ENCODE measurements at places on chromosomes 11 and 22. TPM values are rescaled to one million over a fixed set of nuclear protein-coding genes. Genes with fewer than 3 reads are reported as not detected.
A peak's percentile ranks its signal among the peaks of the same experiment; 100 is the strongest.

GRCh38 chr22:29080106-29080975 lies 7.5 kb downstream of the KREMEN1 start:
- DNase-seq, result no peak
- H3K36me3 ChIP-seq, result no peaks in the 10 kb centered on the region
- no peaks in the 10 kb centered on the region for H3K27me3 ChIP-seq
- H3K4me1 ChIP-seq, result peaks cover 30% of the 10 kb centered on the region
- no peak overlapping the region for H3K27ac ChIP-seq
- H3K4me3 ChIP-seq, result no peak overlapping the region

DNA sequence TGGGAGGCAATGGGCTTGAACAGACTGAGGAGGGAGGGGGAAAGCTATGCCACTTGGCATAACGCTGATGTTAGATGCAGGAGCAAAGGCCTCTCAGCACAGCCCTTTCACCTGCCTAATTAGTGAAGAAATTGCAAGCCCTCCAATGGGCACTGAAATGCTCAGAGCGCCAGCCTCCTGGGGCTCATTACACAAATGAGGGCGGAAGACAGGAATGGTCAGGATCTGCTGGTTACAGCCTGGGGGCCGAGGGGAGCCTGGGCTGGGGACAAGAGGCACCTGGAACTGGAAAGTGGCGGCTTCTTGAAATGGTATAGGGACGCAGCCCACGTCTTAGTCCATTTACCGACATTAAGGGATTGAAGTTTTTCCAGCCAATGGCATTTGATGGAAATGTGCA lies 50.2 kb upstream of the PLET1 start:
- no peaks in the 10 kb centered on the region for H3K36me3 ChIP-seq
- no peak overlapping the region for H3K27ac ChIP-seq
- no peak overlapping the region for H3K4me3 ChIP-seq

DNA sequence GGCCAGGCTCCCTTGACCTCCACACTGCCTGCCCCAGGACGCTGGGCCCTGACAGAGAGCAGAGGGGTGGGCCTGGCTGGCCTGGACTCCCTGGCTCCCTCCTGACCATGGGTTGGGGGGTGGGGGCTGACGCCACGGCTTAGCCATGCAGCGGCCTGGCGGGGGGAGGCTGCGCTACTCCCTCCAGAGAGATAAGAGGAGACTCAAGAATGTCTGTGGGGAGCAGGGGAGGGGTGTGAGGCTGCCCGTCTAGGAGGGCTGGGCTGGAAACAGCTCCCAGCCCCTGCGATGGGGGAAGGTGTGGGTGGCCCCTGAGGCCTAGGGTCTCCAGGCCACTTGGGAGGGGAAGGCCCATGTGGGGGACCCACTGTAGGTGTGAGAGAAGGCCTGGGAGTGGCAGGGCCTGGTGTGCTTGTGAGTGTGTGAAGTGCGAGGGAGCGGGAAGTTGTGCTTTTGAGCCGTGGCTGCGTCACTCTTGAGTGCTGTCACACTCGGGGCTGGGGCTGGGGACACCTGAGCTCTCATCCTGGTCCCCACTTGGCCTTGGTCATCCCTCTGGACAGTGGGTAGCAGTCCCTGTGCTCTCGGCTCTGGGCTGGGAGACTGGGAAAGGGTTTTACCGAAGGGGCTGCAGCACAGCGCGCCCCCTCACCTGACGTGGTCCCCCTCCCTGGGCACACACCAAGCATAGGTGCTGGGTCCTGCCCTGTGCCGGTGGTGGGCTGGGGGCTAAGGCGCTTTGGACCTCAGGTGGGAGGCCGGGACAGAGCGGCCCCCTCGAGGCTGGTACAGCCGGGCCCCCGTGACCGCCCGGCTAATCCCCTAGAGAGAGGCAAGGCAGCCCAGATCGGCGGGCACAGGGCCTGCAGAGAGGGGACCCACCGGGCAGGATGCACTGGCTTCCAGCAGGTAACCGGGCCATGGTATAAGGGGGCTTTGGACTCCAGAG lies 2.4 kb downstream of the MYRF start:
- H3K4me1 ChIP-seq, result no peaks in the 10 kb centered on the region
- no peak overlapping the region for H3K4me3 ChIP-seq
- no peak overlapping the region for H3K27ac ChIP-seq
- H3K27me3 ChIP-seq, result no peaks in the 10 kb centered on the region

DNA sequence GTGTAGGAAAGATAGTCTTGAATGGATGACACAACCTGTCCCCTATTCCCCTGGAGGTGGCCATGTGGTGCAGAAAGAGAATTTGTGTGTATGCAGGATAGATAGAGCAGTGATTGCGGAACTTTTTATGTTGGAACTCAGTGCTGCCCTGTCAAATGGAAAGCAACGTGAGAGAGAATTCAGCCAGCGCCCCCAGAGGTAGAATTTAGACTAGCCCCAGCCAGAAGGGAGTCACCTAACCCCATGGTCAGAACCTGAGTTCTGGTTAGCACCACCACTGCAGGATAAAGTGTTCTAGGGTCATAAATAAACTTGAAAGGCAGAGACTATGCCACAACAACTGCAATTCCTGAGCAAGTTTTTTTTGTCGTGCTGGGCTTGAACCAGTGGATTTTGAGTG lies 152.9 kb upstream of the GRIA4 start:
- no peaks in the 10 kb centered on the region for H3K4me1 ChIP-seq
- no peak overlapping the region for H3K27ac ChIP-seq
- H3K27me3 ChIP-seq, result no peaks in the 10 kb centered on the region

DNA sequence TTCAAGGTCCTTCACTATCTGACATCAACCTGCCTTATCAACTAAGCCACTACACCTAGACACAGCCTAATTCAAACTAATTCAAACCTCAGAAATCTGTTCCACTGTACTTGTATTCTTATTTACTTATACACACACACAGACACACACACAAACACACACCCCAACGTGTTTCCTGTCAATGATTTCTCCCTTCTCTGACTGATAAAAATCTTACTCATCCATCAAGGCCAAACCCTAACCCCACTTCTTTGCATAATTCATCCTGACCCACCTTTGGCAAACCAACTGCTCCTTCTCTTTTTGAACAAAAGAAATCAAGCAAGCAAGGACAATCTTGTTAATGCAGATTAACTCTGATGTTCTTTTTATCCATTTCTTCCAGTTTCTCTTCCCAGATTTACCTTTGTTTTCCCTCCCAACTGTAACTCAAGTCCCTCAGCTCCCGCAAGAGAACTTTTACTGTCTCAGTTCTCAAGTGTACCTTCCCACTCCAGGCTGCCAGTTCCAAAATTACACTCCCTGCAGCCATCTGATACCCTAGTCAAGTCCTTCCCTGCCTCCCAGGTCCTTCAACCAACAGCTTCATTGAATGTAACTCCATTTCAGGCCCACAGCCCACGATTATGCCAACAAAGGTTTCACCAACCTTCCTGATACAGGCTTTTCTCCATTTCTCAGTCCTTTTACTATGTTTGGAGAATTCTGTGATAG lies 78.3 kb downstream of the PAK1 start:
- H3K4me1 ChIP-seq, result no peaks in the 10 kb centered on the region
- H3K27ac ChIP-seq, result no peak overlapping the region
- peaks cover 10% of the 10 kb centered on the region for H3K36me3 ChIP-seq

Gene PSMA1
- 136 TPM for total RNA-seq

DNA sequence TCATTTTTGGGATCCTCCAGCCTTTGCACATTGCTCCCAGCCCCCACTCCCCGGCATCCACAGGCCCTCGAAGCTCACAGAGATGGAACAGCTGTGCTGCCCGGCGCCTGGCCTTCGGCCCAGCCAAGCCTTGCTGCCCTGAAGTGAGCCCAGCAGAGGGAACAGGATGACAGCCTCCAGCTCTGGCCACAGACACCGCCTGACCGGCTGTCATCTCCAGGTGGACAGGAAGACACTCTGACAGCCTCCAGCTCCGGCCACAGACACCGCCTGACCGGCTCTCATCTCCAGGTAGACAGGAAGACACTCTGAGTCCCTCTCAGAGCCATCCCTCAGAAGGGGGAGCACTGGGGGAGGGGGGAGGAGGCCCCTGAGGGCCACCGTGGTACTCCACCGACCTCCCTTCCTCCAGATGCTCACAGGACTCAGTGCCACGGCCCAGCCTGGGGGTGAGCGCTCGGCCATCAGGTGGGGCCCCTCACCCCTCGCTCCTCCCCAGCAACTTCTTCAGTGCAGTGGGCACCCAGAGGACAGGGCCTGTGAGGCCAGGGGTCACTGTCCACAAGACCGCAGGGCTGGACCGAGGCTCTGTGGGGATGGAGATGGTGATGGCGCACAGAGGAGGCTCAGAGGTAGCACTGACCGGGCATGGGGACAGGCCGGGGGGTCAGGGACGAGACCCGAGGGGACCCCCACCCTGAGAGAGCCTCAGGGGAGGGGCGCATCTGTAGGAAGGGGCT lies 58.6 kb downstream of the BRD1 start:
- no peak overlapping the region for H3K27ac ChIP-seq
- no peaks in the 10 kb centered on the region for H3K4me1 ChIP-seq
- no peaks in the 10 kb centered on the region for H3K27me3 ChIP-seq
- peaks cover 10% of the 10 kb centered on the region for H3K36me3 ChIP-seq
- peak; percentile 70 for DNase-seq

Gene AQP11
- total RNA-seq, result 1.3 TPM

- H3K36me3 ChIP-seq, result no peaks in the 10 kb centered on the region
- no peaks in the 10 kb centered on the region for H3K27me3 ChIP-seq
- H3K4me3 ChIP-seq, result no peak overlapping the region
- H3K27ac ChIP-seq, result no peak overlapping the region
Observed at GRCh38 chr11:35009191-35009943, 92.9 kb downstream of the PDHX start.

DNA sequence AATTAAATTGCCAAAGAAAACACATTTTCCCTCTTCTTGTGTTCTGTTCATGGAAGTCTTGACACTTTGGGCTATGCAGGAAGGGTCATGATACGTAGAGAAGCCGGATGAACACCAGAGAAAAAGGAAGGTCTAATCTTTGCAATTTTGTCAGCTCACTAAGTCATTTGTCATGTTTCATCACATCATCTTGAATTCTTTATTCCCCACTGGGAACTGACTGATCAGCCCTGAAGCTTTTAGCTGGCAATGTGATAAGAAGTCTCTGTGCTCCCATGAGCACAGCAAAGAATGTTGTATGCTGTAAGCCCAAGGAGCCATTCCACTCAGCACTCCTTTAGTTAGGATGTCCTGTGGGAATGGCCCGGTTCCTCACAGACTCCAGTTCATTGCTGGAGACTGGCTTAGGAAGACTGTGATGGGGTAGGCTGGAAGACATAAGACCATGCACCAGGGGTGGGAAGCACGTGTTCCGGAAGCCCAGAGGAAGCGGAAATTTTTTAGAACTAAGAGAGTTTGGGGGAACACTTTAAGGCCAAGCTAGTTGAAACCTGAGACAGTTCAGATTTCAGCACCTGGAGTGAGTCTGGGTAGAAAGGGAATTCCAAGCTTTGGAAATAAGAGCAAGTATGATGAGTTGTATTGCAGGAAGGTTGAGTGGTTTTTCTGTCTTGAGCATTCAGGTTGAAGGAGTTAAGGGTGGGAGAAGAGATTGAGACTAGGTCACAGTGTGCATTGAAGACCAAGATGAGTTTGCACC lies 306.7 kb upstream of the MTNR1B start:
- no peak overlapping the region for H3K27ac ChIP-seq
- no peaks in the 10 kb centered on the region for H3K36me3 ChIP-seq
- no peaks in the 10 kb centered on the region for H3K4me1 ChIP-seq
- DNase-seq, result no peak

Gene RAG2
- not detected for total RNA-seq

GRCh38 chr22:48135592-48135991 lies 1373.1 kb downstream of the TBC1D22A start:
- H3K27me3 ChIP-seq, result no peaks in the 10 kb centered on the region
- no peaks in the 10 kb centered on the region for H3K36me3 ChIP-seq
- H3K4me1 ChIP-seq, result no peaks in the 10 kb centered on the region
- H3K4me3 ChIP-seq, result no peak overlapping the region
- no peak overlapping the region for H3K27ac ChIP-seq
- no peak for DNase-seq

DNA sequence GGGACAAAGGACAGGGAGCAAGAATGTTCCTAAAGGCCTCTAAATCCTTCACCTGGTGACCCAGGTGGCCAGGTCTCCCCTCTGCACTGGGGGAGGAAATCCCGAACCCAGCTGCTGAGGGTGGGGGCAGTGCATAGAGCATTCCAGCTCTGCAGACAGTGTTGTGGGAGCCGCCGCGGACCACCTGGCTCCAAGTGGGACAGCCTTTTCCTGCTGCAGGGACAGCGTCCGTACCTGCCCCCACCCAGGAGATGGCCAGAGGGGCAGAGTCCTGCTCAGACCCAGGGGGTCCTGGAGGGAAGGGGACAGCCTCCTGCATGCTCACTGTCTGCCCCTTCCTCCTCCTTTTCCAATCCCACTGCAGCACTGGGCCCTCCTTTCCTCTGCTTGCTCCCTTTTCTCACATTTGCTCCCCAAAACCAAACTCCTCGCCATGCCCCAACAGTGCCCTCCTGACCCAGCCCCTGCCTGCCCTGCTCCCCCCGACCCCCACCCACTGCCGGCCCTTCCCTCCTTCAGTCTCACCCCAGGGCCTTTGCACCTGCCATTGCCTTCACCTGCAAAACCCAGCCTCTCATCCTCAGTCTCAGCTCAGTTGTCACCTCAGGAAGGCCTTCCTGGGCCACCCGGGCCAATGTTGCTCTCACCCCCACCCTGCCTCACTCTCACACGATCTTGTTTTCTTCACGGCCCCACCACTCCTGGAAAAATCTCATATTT lies 12.8 kb downstream of the PNPLA5 start:
- DNase-seq, result no peak
- H3K4me1 ChIP-seq, result no peaks in the 10 kb centered on the region
- H3K27ac ChIP-seq, result no peak overlapping the region
- H3K27me3 ChIP-seq, result no peaks in the 10 kb centered on the region
- no peak overlapping the region for H3K4me3 ChIP-seq

GRCh38 chr11:61828629-61829407 lies 718 bp downstream of the FADS2 start:
- H3K4me3 ChIP-seq, result peak overlapping the region; percentile 80
- peak overlapping the region; percentile 96 for H3K27ac ChIP-seq
- no peaks in the 10 kb centered on the region for H3K27me3 ChIP-seq
- no peaks in the 10 kb centered on the region for H3K36me3 ChIP-seq

Gene DDTL
- not detected for total RNA-seq

DNA sequence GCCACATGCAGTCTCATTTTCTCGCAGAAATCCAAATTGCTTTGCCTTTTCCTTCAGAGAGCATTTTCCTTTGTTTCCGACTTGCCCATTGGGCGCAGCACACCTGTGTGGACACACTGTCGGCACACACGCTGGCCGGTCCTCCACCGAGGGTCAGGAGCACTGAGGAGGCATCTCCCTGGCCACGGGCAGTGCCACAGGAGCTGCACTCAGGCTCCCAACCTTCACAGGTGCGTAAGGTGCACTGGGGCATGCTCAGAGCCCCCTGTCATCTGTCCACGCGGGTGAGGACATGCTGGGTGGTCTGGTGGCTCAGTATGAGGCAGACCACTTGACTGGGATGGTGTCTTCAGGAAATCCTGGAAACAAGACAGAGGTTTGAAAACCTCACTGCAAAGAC lies 779.1 kb downstream of the BRD1 start:
- no peak overlapping the region for H3K27ac ChIP-seq
- H3K27me3 ChIP-seq, result peaks cover 24% of the 10 kb centered on the region
- H3K36me3 ChIP-seq, result no peaks in the 10 kb centered on the region
- H3K4me1 ChIP-seq, result no peaks in the 10 kb centered on the region

DNA sequence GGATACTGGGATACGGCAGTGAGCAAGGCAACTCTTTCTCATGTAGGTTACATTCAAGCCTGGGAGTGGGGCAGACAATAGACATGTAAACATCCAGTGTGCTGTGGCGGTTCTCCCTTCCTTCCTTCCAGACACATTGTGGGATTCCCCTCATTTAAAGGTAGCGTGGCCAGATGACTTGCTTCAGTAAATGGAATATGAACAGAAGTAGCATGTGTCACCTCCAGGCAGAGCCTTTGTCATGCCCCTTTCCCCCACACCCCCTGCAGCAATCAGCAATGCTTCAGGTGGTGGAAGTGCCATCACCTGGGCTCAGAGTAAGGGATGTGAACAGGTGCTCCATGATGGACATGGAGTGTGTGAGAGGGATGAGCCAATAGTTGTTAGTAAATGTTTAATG lies 34.8 kb upstream of the TTC12 start:
- H3K27me3 ChIP-seq, result no peaks in the 10 kb centered on the region
- DNase-seq, result no peak
- no peak overlapping the region for H3K27ac ChIP-seq
- H3K4me3 ChIP-seq, result no peak overlapping the region
